ENCODE measurements at places on chromosomes 13 and 19.

DNA sequence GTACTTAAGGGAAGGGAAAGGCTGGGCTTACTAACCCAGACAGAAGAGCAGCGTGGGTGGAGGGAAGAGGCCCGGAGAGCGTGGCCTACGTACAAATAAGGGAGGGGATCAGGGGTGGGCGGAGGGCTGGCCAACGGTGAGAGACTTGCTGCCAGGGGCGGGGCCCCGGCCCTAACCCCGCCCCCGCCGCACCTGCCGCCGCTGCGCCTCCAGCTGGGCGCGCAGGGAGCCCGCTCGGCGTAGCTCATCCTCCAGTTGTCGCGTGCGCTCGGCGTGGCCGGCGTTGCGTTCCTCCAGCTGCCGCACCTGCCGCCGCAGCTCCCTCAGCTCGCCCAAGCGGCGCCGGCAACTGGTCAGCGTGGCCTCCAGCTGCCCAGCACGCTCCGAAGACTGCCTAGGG lies 5.7 kb downstream of the HOOK2 start:
- DNase-seq, result no peak

GRCh38 chr19:13055213-13056051 lies 47.2 kb downstream of the LYL1 start:
- DNase-seq, result peak; percentile 96

DNA sequence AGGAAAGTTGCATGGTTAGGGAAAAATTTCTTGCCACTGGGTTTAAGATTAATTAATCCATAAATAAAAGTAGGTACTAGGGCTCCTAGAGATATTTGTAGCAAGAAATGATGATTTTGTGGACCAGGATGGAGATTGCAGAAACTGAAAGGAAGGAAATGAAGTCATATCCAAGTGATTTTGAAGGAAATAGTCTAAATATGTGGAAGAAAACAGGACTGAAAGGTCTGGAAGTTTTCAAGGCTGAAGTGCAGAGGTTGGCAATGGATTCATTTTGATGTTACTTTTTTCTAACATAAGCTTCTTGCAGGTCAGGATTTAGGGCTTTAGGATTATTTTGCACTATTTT lies 52.8 kb downstream of the SOX21 start:
- DNase-seq, result no peak

DNA sequence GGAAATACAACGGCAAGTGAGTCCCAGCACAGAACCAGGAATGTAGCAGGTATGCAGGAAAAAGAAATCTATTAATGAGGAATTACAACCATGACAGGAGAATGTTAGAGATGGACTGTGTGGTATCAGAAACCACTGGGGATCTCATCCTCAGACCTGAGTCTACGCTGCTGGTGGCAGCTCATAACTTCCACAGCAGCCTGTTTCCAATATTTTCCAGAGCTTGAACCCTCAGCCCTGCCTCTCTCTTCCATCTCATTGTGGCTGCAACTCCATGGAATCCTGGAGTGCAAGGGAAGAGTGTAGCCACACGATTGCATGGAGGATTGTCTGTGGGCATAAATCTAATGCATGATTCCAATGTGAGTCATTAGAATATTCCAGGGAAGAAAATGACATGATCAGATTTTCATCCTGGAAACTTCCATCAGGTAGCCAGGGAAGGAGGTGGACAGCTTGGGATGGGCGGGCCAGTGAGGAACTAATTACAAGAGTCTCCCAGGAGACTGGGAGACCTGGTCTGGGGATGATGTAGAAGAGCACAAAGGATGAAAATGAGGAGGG lies 14.9 kb downstream of the PLA2G4C start:
- peak; percentile 45 for DNase-seq

DNA sequence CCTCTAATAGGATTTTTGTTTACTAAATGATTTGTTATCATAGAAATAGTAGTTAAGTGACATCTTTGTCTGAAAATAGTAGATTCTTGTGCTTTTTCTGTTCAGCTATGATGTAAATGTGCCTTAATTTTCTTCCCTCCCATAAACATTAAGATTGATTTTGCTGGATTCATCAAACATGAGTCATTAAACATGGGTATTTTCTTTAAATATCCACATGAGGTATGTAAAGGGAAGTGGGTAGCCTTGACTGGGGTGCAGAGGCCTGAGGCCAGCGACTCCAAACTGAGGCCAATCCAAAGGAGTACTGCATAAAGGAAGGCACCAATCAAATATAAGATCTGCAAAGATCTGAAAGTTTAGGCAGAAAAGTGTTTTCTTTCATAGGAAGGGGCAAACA lies 3.7 kb downstream of the ZNF136 start:
- peak; percentile 2 for DNase-seq

- DNase-seq, result no peak
Measured at GRCh38 chr19:32041681-32042292, 303.6 kb upstream of the ZNF507 start.

Data from NCI-H226 (cell line).